ENCODE measurements at places on chromosomes 12 and 14.

DNA sequence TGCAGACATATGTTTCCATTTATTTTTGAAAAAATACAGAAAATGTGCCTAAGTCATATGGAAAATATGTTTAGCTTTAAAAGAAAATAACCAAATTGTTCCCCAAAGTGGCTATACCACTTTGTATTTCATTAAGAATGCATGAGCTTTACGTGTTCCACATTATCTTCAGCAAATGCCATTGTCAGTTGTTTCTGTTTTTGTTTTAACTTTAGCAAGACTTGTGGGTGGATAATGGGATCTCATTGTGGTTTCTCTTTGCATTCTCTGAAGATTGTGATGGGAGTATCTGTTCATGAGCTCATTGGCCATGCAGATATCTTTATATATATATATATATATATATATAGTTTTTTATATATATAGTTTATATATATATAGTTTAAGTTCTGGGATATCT is 181.5 kb downstream of the CCER1 start:
- DNase-seq: no peak

DNA sequence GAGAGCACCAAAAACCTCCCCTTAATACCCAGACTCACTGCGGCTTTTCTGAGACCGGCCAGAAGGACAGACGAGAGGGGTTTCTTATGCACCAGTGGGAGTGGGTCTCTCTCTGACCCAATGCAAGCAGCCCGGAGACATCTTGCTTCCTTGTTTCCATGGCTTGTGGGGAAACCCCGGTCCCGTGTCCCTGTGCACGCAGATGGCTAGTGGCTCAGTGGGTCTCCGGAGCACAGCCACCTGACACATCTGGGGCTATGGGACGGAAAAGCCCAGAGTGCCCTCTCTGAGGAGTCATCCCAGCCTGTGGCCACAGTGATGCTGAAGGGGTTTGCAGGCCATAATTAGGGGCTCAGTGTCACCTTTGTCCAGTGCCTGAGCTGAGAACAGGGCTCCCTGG is 197.6 kb downstream of the PHETA1 start:
- no peak for DNase-seq

DNA sequence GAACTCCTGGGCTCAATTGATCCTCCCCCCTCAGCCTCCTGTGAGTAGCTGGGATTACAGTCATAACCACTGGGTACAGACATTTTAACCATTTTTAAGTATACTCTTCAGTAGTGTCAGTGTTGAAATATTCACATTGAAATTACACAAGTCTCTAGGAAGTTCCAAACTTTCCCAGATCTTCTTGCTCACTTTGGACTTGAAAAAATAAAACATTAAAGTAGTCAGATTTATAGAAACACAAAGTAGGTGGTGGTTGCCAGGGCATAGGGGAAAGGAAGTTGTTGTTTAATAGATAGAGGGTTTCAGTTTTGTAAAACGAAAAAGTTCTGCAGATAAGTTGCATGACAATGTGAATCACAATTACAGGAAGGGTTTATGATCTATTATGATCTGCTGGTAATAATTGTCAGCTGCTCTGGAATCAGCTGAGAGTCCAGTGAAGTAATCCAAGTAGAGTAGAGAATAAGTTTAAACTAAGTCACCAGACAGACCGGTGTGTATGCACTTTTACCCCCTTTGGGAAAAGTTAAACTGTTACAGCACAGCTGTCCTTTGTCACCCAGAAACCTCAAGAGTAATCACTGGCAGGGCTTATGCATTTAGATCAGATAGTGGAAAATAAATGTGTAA is 27.4 kb downstream of the PCNX1 start:
- DNase-seq: peak; percentile 11

DNA sequence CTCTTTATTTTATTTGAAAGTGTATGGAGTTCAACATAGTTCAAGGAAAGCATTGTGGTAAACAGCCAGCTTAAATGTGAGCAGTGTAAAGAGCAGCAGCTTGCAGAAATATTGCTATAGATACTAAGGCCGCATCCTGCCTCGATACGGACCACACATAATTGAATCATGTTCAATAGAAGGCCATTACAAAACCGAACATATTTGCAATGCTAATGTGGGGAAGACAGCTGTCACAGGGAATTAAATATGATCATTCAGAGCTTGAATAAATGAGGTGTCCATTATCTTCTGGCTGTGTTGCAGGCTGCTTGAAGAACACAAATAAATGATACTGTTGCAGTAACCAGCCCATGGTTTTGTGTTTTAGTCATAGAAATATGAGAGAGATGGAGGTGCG is 173.2 kb downstream of the BRMS1L start:
- DNase-seq: no peak

DNA sequence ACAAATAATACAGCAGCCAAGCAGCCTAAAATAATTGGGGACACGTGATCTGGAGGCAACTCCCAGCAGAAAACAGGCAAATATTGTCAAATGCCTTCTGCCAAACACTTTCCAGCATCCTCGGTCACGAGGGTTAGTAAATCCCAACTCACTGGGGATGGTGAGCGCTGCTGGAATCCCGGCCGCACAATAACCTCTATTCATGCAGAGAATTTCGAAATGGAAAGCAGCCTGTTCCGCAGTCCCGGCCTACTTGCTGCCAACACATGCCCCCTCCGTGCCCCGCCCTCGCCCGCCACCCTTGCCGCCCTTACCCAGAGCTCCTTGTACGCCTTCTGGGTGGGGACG is 62.2 kb downstream of the RFX4 start:
- DNase-seq: no peak

GRCh38 chr12:75756111-75756510 is 244.7 kb upstream of the KRR1 start:
- no peak for DNase-seq

GRCh38 chr12:2013527-2014223 is 9.4 kb upstream of the DCP1B start:
- peak; percentile 46 for DNase-seq

DNA sequence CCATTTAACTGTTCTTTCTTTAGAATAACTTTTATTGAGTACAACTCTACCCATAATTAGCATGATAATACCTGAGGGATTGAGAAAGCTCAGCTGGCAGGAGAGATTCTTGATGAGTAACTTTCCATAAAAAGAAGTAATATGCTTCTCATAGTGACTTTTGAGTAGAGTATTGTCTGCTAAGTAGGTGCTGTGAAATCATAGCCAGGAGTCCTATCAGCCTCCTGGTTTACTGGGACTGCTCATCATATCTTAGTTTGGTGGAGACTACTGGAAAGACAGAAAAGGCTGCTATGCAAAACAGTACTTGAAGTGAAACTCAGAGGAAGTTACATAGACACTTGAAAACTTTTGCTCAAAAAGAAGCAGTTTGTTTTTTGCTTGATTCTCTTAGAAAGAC is 113.3 kb upstream of the ATP2B1 start:
- DNase-seq: no peak

- no peak for DNase-seq
Measured at GRCh38 chr12:10590966-10591365, 22.4 kb downstream of the MAGOHB start.

- DNase-seq: no peak
Measured at GRCh38 chr12:57490126-57490525, 2.3 kb downstream of the MARS1 start.

DNA sequence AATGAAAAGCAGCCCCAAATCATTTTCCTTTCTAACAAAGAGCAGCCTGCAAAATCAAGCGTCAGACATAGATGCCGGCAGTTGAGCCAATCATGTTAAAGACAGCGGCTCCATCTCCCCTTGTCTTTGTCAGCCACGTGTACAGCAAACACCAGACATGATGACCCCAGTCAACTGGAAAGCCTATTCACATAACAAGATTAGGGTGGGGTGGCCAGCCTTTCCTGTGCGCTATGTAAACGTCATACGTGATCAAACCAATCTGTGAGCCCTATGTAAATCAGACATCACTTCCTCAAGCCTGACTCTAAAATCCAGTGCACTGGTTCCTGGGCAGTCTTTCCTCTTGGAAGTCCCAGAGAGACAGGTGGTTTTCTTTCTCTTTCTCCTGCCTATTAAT is 9.9 kb upstream of the FICD start:
- no peak for DNase-seq

- no peak for DNase-seq
Measured at GRCh38 chr12:526089-526488, 66.3 kb downstream of the B4GALNT3 start.

- DNase-seq: no peak
Measured at GRCh38 chr14:68661226-68662225, 131.3 kb downstream of the ZFP36L1 start.

GRCh38 chr14:29264865-29265264 is 498.3 kb downstream of the FOXG1 start:
- no peak for DNase-seq

DNA sequence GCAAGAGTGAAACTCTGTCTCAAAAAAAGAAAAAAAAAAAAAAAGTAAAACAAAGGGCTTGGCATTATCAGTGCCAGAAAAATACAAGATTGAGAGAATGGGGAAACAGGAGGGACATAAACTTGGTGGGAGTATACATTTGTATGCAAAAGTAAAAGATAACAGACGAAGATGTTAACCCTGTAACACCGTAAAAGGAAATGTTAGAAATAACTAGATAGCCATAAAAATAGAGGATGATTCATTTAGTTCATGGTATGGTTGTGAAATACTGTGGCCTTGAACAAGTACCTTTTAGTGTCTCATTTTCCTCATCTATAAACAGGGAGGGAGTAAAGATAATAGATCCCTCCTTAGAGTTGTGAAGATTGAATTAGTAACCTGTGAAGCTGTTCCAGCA is 33.3 kb downstream of the ATP2A2 start:
- DNase-seq: no peak

GRCh38 chr14:99079061-99079727 is 192.8 kb downstream of the BCL11B start:
- DNase-seq: no peak

DNA sequence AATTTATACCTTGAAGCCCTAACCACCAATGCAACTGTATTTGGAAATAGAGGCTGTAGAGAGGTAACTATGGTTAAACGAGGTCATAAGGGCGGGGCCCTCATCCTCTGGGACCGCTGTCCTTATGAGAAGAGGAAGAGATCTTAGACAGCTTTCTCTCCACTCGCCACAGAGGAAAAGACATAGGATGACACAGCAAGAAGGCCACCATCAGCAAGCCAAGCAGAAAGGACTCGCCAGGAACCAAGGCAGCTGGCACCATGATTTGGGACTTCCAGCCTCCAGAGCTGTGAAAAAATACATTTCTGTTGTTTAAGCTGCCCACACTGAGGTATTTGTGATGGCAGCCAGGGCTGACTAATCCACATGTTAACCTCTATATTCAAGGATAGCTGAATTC is 30.4 kb upstream of the BCAT1 start:
- DNase-seq: no peak

DNA sequence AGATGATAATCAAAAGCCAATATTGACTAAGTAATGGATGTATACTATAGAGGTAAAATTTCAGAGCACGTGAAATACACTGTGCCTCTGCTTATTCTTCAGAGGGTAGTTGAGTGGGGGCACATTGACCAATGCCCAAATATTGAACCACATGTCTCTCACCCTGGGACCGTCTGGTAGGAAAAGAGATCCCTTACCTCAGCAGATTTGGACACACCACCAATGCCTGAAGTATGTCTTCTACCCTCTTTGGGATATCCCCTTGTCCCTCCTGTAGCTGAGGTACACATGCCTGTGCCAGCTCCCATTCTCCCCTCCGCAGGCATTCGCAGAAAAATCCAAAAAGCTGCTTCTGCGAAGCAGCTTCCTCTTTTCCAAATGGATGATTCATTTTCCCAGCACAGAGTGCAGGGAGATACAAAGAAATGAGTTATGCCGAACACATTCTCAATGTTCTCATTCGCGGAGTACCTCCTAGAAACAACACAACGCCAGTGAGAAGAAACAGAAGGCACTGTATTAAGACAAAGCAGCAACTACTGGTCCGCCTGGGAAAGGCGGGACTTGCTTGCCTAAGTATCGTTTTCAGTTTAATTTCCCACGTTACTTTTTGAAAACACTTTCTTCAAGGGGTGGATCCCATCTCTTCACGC is 691 bp downstream of the ZFYVE26 start:
- peak; percentile 13 for DNase-seq

GRCh38 chr14:73997944-73998447 is 21.1 kb downstream of the ENTPD5 start:
- DNase-seq: no peak

- DNase-seq: no peak
Measured at GRCh38 chr14:98374136-98374535, 897.9 kb downstream of the BCL11B start.

GRCh38 chr12:34287986-34288962 is 266.0 kb downstream of the ALG10 start:
- DNase-seq: no peak

DNA sequence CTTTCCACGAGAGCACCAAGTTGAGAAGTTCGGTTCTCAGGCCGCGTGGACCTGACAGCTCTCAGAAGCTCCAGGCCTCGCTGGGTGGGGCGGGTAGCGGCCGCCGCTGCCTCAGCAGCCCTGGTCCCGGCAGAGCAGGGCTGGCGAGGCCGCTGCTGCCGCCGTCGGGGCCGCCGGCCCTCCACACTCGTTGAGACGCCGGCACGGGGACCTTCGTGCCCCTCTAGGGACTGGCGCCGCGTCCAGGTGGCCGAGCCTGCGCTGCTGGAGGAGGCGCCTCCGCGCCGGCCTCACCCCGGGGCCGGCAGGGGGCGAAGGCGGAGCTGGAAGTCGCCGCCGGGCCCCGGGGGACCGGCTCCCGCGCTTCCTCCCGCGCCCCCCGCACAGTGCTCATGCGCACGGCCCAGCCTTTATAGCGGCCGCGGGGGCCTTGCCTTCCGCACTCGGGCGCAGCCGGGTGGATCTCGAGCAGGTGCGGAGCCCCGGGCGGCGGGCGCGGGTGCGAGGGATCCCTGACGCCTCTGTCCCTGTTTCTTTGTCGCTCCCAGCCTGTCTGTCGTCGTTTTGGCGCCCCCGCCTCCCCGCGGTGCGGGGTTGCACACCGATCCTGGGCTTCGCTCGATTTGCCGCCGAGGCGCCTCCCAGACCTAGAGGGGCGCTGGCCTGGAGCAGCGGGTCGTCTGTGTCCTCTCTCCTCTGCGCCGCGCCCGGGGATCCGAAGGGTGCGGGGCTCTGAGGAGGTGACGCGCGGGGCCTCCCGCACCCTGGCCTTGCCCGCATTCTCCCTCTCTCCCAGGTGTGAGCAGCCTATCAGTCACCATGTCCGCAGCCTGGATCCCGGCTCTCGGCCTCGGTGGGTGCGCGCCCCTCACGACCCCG is at the start of gene COCH:
TSS of gene COCH (plus strand) at position 440 of the 879 bp plus-strand sequence. CDS start at position 820, 380 bp downstream.
- peak; percentile 26 for DNase-seq

DNA sequence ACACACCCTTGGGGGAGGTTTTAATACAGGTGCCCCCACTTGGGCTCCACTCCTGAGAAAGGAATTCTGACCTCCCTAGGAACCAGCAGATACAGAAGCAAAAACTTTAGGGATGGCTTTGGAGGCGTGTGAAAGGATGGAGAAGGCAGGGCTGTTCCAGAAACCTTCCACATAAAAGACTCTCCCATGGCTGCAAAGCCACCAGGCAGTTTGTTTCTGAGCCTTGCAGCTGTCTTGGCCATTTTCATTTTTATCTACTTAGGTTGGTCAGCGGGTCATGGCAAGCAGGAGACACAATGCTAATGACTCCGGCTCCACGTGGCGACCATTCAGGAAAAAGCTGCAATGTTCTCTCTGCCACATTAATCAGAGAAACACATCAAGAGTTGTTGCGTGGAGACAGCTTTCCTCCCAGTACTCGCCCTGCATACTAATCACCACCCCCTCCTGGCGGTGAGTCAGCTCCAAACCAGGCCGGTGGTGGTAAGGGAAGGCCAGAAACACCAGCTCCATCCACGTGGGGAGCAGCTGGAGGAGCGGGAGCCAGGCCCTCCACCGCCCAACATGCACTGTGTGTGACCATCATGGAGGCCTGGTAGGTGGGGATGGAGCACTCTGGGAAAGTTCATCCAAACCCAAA is 30.9 kb upstream of the IRF2BPL start:
- DNase-seq: no peak

- DNase-seq: no peak
Measured at GRCh38 chr12:63944586-63945228, 100.2 kb downstream of the SRGAP1 start.
